ENCODE measurements at places on chromosomes 3 and 15.
A peak's percentile ranks its signal among the peaks of the same experiment; 100 is the strongest.

- H3K36me3 ChIP-seq = no peaks in the 10 kb centered on the region
- no peaks in the 10 kb centered on the region for H3K4me1 ChIP-seq
- H3K27me3 ChIP-seq = no peaks in the 10 kb centered on the region
These were observed 141.4 kb downstream of the TP63 start for GRCh38 chr3:189772584-189772983.

DNA sequence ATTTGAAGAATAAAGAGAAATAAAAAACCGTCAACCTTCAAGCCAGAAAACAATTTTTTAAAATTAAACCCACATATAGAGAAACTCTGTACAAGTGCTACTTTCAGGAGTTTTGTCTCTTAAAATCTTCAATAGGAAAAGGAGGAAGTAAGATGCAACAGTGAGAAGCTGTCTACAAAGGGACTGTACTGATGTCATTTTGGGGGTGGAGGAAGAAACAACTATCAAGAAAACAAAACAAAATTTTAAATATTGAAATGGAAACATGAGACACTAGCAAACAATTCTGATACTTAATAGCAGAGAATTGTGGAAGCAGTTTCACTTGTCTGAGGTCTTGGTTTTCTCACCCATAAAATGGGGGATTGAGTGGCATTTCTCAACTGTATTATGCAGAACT lies 84.4 kb downstream of the SLMAP start:
- DNase-seq = no peak
- H3K36me3 ChIP-seq = no peaks in the 10 kb centered on the region
- H3K27me3 ChIP-seq = no peaks in the 10 kb centered on the region
- H3K27ac ChIP-seq = no peak overlapping the region
- H3K4me3 ChIP-seq = no peak overlapping the region

GRCh38 chr15:99017322-99017701 lies 9.7 kb upstream of the PGPEP1L start:
- no peak overlapping the region for H3K4me3 ChIP-seq
- DNase-seq = no peak
- no peaks in the 10 kb centered on the region for H3K36me3 ChIP-seq
- no peak overlapping the region for H3K27ac ChIP-seq
- no peaks in the 10 kb centered on the region for H3K27me3 ChIP-seq

GRCh38 chr15:51493892-51494291 lies 128.7 kb downstream of the DMXL2 start:
- no peak overlapping the region for H3K27ac ChIP-seq
- H3K4me3 ChIP-seq = no peak overlapping the region
- H3K36me3 ChIP-seq = no peaks in the 10 kb centered on the region

DNA sequence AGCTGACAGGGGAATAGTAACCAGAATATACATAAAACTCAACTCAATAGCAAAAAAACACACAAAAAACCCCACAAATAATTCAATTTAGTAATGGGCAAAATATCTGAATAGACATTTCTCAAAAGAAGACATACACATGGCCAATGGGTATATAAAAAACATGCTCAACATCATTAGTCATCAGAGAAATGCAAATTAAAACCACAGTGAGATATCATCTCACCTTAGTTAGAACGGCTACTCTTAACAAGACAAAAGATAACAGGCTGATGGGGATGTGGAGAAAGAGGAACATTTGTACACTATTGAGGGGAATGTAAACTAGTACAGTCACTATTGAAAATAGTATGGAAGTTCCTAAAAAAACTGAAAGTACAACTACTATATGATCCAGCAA lies 678.6 kb downstream of the MECOM start:
- H3K27me3 ChIP-seq = no peaks in the 10 kb centered on the region
- H3K27ac ChIP-seq = no peak overlapping the region
- H3K4me1 ChIP-seq = peaks cover 10% of the 10 kb centered on the region
- H3K36me3 ChIP-seq = no peaks in the 10 kb centered on the region

DNA sequence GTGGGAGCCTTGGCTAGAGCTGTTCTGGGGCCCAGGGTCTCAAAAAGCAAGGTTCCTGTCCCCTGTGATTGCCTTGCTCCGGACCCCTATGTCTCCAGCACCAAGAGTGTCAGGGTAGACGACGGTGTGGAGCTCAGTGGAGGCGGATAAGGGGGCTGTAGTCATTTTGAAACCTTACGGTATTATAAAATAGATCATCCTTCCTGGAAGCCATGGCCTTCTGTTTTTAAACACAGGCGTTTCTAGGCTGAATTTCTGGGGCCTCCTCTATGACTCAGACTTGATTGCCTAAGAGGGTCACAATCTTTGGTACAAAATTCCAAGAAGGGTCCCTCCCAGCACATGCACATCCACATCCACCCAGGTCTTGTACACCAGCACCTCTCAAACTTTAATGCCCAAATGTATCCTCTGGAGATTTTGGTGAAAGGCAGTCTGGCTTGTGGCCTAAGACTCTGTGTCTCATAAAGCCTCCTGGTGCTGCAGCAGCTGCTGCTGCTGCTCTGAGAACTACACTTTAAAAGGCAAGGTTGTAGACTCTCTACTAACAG lies 70.5 kb upstream of the XCR1 start:
- H3K27ac ChIP-seq = peak overlapping the region; percentile 16
- H3K36me3 ChIP-seq = no peaks in the 10 kb centered on the region
- H3K4me3 ChIP-seq = no peak overlapping the region
- DNase-seq = no peak
- H3K27me3 ChIP-seq = no peaks in the 10 kb centered on the region

DNA sequence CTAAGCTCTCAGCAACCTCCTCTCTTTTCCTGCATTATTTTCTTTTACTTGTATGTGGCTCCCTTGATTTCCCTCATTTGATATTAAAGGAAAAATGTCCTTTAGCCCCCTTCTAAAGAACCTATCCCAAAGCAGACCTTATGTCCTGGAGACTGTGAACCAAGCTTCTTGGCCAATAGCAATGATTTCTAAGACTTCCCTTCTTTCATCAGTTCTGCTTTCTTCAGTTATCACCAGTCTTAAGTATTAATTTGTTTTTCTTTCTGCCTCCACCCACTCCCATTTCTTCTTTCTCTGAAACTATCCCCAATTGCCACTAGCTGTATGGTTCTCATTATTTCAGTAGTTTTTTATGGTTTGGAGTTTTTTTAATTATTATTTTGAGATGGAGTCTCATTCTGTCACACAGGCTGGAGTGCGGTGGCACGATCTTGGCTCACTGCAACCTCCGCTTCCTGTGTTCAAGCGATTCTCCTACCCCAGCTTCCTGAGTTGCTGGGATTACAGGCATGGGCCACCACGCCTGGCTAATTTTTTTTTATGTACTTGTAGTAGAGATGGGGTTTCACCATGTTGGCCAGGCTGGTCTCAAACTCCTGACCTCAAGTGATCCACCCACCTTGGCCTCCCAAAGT lies 12.1 kb downstream of the TMOD3 start:
- H3K4me1 ChIP-seq = peaks cover 60% of the 10 kb centered on the region
- H3K27ac ChIP-seq = no peak overlapping the region
- H3K36me3 ChIP-seq = no peaks in the 10 kb centered on the region
- H3K4me3 ChIP-seq = no peak overlapping the region
- no peaks in the 10 kb centered on the region for H3K27me3 ChIP-seq

DNA sequence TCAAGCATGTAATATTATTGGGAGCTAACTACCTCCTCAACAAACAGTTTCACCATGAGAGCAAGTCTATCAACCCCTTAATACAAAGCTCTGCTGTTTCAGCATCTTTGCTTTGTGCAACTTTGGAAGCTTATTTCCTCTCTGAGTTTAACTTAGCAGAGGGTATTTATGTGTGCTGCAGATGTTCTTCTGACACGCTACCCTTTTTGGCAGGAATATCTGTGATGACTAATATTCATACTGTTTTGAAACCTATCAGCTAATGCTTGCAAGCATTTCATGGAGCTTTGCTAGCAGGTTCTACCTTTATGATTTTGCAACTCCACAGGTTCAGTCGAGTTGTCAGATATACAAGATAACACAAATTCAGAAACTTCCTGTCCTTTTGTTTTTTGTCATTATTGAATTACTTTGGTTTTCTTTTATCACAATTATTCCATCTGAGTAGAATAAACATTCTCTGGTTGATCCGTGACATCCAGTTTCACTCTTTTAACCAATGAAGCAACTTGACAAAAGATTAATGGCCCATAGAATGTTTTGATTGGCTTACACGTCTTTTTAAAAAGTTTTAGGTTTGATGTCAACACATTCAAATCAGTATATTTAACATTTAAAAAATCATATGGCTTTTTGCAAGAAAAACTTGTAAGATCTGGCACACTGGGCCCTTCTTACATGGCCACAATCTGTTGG lies 1.7 kb upstream of the SLC9A9 start:
- DNase-seq = no peak
- H3K36me3 ChIP-seq = no peaks in the 10 kb centered on the region
- peaks cover 21% of the 10 kb centered on the region for H3K4me1 ChIP-seq
- H3K27me3 ChIP-seq = no peaks in the 10 kb centered on the region
- no peak overlapping the region for H3K4me3 ChIP-seq
- H3K27ac ChIP-seq = no peak overlapping the region

- no peaks in the 10 kb centered on the region for H3K27me3 ChIP-seq
- no peak for DNase-seq
- H3K36me3 ChIP-seq = no peaks in the 10 kb centered on the region
- H3K27ac ChIP-seq = no peak overlapping the region
- H3K4me3 ChIP-seq = no peak overlapping the region
These were observed 51.8 kb downstream of the CD200 start for GRCh38 chr3:112384769-112385168.

- H3K4me3 ChIP-seq = peak overlapping the region; percentile 41
- no peaks in the 10 kb centered on the region for H3K27me3 ChIP-seq
These were observed 6.7 kb downstream of the CA12 start for GRCh38 chr15:63374686-63375520.

DNA sequence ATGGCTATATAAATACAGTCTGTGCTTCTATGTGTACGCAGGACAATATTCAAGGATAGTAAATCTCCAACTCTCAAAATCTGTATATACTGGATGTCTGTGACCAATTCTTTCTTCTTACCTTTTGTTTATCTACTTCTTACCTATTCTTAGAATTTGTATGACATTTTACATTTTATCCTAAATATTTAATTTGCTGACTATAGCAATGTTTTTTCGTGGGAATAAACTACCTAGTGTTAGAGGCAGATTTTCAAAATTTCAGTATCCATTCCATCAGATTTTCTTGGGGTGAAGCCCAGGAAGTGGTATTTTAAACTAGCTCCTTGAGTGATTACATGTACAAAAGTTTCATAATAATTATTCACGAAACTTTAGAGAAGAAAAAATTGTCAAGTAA lies 334.5 kb upstream of the BCHE start:
- H3K4me3 ChIP-seq = no peak overlapping the region
- H3K27ac ChIP-seq = no peak overlapping the region
- no peaks in the 10 kb centered on the region for H3K27me3 ChIP-seq

- no peaks in the 10 kb centered on the region for H3K27me3 ChIP-seq
- H3K36me3 ChIP-seq = no peaks in the 10 kb centered on the region
- no peak overlapping the region for H3K4me3 ChIP-seq
These were observed 478.3 kb upstream of the PPP2R3A start for GRCh38 chr3:135487261-135487660.

GRCh38 chr3:45406772-45407171 lies 18.4 kb downstream of the LARS2 start:
- no peak overlapping the region for H3K4me3 ChIP-seq
- no peaks in the 10 kb centered on the region for H3K36me3 ChIP-seq
- DNase-seq = no peak
- H3K27me3 ChIP-seq = no peaks in the 10 kb centered on the region
- H3K27ac ChIP-seq = peak overlapping the region; percentile 14

DNA sequence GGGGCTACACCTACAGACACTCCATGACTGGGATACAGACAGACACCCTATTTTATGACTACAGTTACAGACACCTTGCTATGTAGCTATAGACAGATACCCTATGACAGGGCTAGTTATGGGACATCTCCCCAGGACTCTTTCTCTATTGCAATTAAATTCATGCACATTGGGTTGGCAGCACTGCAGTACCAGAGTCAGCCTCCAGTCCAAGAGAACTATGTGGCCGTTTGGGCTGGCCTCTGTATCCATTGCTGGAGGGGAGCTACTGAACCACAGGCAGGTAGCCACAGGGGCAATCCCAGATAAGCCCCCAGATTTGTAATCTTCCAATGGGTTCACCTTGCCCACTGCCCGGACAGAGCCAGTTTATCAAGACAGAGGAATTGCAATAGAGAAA lies 108.4 kb upstream of the SPATA16 start:
- H3K4me1 ChIP-seq = no peaks in the 10 kb centered on the region
- H3K4me3 ChIP-seq = no peak overlapping the region
- no peaks in the 10 kb centered on the region for H3K27me3 ChIP-seq
- no peak for DNase-seq
- no peak overlapping the region for H3K27ac ChIP-seq

DNA sequence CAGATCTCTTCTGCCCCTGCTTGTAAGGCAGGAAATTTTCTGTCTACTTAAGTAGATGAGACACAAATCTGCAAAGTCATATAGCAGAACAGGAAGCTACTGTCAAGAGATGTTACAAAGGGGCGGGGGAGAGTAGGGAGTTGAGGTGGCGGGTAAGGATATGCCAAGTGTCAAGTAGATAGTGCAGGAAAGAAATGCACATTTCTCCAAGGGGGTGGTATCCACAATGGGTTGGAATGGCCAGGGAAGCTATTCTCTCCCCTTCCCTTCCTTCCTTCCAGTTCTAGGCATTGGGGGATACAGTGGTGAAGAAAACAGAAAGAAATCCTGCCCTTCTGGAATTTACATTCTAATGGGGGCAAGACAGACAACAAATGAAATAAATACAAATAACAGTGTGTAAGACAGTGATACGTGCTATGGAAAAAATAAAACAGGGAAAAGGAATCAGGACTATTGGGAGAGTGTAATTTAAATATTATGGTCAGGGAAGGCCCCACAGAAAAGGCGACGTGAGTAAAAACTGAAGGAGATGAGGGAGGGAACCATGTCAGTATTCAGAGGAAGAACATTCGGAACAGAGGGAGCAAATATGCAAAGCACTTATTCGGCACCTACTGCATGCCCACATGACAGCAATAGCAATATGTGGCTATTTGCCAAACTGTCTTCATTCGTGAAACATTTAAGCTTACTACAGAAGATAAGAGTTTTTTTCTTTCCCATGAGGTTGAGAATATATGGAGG lies 42.8 kb upstream of the RNU6-1 start:
- no peaks in the 10 kb centered on the region for H3K27me3 ChIP-seq
- H3K27ac ChIP-seq = no peak overlapping the region
- H3K4me3 ChIP-seq = no peak overlapping the region
- H3K4me1 ChIP-seq = peaks cover 28% of the 10 kb centered on the region

- H3K4me3 ChIP-seq = no peak overlapping the region
- no peak overlapping the region for H3K27ac ChIP-seq
- H3K4me1 ChIP-seq = no peaks in the 10 kb centered on the region
- no peak for DNase-seq
These were observed 128.7 kb upstream of the SLC2A2 start for GRCh38 chr3:171155122-171155700.

DNA sequence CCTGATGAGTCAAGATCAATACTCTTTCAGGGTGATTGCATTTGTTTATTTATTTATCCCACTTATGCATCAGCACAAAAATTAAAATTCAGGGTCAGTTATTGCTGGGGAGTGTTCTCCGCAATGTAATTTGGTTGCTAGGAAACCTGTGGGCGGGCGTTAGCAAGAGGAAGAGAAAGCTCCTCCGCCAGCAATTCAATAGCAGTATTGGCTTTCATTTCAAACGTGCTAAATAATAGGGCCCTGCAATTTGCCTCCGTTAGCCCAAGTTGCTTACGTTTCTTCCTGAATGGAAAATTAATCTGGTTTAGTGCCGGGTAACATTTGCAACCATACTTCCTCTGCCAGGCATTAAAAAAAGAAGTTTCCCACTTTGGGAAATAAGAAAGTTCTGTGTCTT lies 35.5 kb upstream of the PLCL2 start:
- H3K4me3 ChIP-seq = peak overlapping the region; percentile 40
- H3K4me1 ChIP-seq = peaks cover 18% of the 10 kb centered on the region
- DNase-seq = peak; percentile 22
- peak overlapping the region; percentile 23 for H3K27ac ChIP-seq
- H3K36me3 ChIP-seq = no peaks in the 10 kb centered on the region

GRCh38 chr3:195587824-195588223 lies 4.1 kb upstream of the APOD start:
- H3K4me1 ChIP-seq = no peaks in the 10 kb centered on the region
- H3K4me3 ChIP-seq = no peak overlapping the region
- no peak for DNase-seq

Data from thoracic aorta (tissue), 2 donors.